ENCODE measurements at places on chromosomes 16 and 17.
A peak's percentile ranks its signal among the peaks of the same experiment; 100 is the strongest.

DNA sequence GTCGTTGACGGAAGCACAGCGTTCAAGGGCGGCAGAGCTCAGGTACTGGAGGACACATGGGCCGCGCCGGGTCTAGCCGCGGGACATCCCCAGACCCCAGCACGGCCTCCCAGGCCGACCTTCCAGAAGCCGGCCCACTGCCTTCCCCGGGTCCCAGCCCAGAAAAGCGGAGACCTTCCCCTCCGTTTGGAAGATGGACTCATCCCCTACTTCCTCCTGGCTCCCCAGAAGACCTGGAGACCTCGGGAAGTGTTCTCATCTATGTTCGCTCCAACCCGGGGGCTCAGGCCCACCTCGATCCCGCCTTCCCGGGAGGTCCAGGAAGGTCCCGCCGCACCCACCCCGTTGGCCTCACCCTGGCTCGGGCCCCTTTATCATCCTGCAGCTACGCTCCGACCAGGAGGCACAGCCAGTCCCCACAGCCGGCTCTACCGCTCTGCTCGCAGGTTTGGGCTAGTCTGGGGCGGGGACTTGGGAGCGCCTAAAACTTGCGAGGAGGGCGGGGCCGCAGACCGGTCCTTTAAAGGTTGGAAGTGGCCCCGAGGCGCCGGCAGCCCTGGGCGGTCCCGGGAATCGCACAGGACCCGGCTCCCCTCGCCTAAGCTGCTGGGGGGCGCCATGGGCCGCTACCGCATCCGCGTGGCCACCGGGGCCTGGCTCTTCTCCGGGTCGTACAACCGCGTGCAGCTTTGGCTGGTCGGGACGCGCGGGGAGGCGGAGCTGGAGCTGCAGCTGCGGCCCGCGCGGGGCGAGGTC, at the start of gene ALOX12:
TSS of gene ALOX12 (plus strand) at position 550 of the 756 bp plus-strand sequence. CDS start at position 619, 69 bp downstream.
- DNase-seq, result no peak

DNA sequence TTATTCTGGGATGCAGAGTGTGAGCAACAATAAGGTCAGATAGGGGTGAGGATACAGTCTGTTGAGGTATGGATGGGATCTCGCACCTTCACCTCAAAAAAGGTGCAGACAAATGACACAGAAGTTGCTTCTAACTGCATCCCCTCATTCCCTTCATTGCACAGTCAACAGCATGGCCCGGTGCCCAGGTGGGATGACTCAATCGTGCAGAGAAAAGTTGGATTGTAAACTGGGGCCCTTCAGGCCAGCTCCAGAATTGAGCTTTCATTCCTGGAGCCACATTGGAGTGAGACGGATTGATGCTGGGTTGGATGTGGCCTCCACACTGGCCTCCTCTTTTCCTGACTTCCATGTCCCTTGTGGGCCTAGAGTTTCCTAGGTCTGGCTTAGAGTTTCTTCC, 977.4 kb downstream of the KCNJ18 start:
- no peak for DNase-seq

DNA sequence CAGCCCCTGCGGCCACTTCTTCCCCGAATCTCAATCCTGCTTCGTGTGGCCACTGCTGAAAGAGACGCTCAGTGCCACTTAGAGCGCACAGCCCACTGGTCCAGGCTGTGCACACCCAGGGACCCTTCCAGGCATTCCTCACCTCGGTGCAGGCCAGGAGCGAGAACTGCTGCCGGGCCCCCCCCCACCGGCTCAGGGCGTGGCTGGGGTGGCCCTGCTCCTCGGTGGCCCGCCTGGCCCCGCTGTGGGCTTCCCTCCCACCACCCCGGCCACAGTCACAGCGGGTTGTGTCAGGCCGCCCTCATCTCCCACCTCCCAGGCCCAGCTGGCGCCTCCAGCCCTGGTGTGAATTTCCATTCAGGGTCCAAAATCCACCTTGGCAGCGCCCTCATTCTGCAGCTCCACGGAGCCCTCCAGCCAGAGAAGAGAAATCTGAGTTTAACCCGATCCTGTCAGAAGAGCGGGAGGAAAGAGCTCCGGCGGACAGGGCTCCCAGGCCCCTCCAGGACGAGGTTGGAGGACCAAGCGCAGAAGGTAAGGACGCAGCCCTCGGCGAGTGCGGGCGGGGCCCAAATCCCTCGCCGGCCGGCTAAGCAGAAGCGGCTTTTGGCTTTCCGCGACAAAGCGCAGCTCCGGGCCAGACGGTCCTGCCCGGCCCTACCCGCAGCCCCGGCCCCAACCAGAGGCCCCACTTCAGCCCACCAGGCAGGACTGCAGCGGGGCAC, 12.0 kb downstream of the TBC1D16 start:
- DNase-seq, result no peak

- DNase-seq, result peak; percentile 74
Measured at GRCh38 chr17:45231481-45232116, 9.9 kb downstream of the FMNL1 start.

- no peak for DNase-seq
Measured at GRCh38 chr16:51025588-51026290, 125.3 kb downstream of the SALL1 start.

- DNase-seq, result no peak
Measured at GRCh38 chr17:48177816-48178215, 70.2 kb downstream of the SNX11 start.

DNA sequence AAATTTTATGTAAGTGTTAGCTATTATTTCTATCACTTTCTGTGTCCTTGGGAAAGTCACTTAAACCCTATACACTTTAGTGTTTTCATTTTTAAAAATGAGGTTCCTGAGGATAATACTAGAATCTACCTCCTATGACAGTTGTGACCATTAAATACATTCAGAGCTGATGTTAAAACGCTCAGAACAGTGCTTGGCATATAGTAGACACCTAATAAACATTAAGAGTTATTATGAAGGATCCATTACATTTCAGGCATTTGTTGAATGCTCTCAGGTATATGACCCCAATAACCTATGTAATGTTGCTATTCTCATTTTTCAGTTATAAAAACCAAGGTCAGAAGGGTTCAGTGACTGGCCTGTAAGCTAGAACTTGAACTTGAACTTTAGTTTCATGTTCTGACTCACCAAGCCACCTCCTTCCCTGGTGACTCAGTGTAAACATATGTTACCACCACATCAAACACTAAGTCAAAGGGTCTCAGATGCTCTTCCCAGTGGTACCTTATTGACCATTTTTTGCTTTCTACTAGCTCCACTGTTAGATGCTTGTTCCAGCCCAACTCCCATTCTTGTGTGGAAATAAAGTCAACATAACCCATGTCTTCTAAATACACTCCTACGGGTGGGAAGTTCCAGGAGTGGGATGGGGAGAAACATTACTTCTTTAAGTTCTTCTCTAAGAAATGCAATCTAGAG, 47.6 kb downstream of the HSD17B2 start:
- no peak for DNase-seq

- no peak for DNase-seq
Measured at GRCh38 chr17:77736721-77737120, 221.8 kb upstream of the TNRC6C start.

DNA sequence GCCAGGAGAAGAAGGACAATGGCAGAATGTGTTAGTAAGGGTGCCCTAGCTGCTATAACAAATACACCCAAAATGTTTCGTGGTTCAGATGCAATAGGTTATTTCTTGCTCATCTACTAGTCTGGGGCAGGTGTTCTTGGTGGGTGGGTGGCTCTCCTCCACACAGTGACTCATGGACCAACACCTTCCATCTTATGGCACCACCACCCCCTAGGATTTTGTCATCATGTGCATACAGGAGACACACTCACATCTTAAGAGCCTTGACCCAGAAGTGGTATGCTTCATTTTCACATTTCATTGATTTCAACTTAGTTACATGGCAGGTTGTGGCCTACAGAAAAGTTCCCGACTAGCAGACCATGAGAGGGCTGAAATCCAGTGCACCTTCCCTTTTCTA, 114.7 kb downstream of the AMFR start:
- DNase-seq, result no peak

DNA sequence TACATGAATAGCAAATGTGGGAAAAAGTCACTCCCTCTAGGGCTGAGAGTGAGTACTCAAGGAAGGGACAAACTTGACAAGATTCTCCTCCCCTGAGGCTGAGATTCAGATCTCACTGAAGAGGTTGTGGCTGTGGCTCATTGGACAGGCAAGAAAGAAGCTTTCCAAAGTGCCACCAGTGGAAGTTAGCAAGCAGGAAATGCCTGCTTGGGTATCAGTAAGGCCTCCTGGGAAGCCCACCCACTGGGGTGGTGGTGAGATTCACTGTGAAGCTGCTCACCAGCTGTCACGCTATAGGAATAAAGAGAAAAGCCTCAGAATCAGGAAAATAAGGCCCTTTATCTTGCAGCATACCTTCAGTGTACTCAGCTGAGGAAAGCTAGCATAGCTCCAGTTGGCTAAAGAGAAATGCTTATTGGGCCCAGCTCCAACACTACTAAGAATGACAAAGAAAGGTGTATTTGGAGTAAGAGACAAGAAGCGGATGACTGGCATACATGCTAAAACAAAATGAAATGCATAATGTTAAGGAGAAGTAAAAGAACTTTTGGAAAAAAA, 274.4 kb upstream of the TOM1L1 start:
- DNase-seq, result no peak

DNA sequence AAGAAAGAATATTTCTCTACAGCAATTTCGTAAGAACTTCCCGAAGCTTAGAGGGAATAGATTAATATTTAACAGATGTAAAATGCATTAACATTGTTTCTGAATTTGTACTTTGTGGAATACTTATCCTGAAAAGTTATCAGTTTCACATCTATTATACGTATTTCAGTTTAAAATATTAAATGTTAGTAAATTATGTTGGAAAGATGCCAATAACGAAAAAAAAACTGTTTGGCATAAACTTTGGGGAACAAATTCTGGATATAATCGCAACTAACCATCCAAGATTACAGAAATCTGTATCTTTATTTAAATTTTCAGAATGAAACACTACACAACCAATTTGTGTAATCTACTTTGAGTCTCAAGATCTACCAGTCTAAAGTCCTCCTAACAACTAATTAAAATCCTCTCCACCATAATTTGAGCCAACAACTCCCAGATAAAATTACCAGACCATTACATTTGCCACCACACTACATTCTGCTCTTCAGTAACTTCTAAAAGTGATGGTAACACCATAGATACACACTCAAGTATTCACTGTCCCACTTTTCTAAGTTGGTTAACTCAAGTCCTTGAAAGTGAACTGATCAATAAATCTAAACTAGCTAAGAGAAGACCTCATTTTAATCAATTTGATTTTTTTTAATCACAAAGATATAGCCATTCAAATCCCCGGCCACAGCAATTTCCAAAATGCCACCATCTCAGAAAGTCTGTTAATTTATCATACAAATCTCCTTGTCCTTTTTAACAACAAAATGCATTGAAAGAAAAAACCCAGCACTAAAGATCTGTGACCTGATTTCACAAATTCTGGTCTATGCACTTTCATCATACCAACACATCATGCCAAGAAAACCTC, 2.0 kb downstream of the SIAH1 start:
- DNase-seq, result no peak

DNA sequence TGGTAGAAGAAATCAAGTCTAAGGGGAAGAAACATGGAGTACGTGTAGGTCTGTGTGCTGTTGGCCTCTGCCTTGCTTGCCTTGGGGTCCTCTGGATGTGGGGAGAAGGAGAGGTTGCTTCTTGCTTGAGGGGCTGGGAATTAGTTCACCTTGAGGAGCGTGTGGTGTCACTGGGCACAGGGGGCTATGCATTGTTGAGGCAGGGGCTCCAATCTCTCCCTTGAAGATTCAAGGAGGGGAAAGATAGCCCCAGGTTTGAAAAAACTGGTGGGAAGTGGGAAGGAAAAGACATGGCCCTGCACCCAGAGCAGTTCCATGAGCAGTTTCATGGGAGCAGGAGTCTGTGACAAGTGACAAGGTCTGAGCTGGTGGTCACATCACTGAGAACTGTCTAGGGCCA, 103.4 kb downstream of the CYLD start:
- no peak for DNase-seq

DNA sequence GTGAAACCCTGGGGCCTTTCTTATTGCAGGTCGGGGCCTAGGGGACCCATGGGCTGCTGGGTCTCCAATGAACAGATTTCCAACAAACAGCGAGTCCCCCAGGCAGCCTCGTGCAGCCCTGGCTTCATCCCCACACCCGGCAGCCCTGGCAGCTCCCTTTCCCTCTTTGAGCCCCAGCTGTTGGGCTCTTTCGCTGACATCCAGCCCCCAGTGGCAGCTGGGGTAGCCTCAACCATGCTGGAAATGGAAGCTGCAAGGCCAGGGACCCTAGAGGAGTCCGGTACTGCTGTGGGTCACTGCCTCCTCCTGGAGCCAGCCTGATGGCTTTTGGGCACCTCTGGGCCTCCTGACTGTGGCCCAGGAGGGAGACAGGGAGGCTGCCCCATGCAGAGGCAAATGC, 5.9 kb downstream of the RPUSD1 start:
- DNase-seq, result no peak

- no peak for DNase-seq
Measured at GRCh38 chr16:3119286-3119685, 6.9 kb downstream of the ZNF205 start.

DNA sequence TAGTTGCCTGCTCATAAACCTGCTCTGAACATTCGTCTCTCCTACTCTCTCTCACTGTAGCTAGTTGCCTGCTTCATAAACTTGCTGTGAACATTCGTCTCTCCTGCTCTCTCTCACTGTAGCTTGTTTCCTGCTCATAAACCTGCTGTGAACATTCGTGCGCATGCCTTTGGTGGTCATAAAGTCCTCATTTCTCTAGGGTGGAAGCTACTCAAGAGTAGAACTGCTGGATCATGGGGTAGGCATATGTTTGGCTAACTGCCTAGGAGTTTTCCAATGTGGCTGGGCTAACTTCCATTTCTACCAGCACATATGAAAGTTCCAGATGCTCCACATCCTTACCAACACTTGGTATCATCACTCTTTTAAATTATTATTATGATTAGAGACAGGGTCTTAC, 174.6 kb upstream of the RPH3AL start:
- no peak for DNase-seq

DNA sequence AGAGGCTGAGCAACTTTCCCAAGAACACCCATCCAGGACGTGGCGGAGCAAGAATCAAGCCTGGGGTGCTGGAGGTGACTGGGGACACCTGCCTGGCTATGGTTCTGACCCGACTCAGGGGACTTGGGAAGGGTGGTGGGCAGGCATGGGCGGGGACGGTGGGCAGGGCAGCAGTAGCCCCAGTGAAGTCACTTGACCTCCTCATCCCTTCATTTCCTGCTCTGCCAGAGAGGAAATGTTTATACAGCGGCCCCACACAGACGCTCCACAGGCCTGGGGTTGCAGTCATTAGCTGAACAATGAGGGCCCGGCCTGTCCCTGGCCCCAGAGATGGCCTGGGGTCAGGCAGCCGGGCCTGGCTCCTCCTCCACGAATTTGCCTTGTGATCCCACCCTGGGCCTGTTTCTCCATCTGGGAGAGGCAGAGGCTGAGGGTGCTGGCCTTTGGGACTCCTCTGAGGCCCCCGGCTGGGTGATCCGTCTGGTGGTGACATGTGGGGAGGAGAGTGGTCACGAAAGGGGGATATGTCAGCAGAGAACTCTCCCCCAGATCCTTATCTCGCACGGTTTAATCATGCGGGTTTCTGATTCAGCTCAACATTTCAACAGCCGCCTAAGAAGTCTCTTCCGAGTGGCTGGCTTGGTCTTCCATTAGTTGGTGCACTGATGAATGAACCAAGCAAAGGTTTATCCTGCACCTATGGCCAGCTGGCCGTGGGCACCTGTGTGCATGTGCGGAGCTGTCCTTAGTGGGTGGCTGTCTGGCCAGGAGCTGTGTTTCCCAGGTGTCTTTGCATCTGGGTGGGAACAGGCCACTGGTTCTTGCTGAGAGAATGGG, 175.9 kb downstream of the IRF8 start:
- no peak for DNase-seq

All from Right ventricle myocardium inferior (tissue), 1 donor.